Glutamatergic neuron (in vitro differentiated cells): ENCODE measurements at places on chromosomes 2 and 18.
A peak's percentile ranks its signal among the peaks of the same experiment; 100 is the strongest.

- peak within 1 kb of the TSS; percentile 93 for H3K4me3 ChIP-seq
- peaks cover 12% of the 10 kb centered on the region for H3K27me3 ChIP-seq
- no peak for DNase-seq
- peaks cover 5% of the 10 kb centered on the region for H3K4me1 ChIP-seq
- H3K36me3 ChIP-seq: no peaks in the 10 kb centered on the region
These were observed at the start of gene IL1RL2 for GRCh38 chr2:102186791-102187495. IL1RL2 (plus strand) TSS chr2:102187023; CDS start chr2:102187868, 845 bp downstream.

- no peaks in the 10 kb centered on the region for H3K4me1 ChIP-seq
- no peaks in the 10 kb centered on the region for H3K27me3 ChIP-seq
- no peaks in the 10 kb centered on the region for H3K36me3 ChIP-seq
These were observed 42.2 kb downstream of the THNSL2 start for GRCh38 chr2:88212251-88212790.

- H3K27ac ChIP-seq: no peak overlapping the region
- H3K36me3 ChIP-seq: no peaks in the 10 kb centered on the region
- H3K27me3 ChIP-seq: peaks cover 5% of the 10 kb centered on the region
These were observed 2.6 kb upstream of the THUMPD2 start for GRCh38 chr2:39781697-39782096.

- H3K4me1 ChIP-seq: no peaks in the 10 kb centered on the region
- no peaks in the 10 kb centered on the region for H3K27me3 ChIP-seq
- no peak overlapping the region for H3K27ac ChIP-seq
- DNase-seq: no peak
These were observed 716.4 kb upstream of the CHAC2 start for GRCh38 chr2:53051157-53051556.

DNA sequence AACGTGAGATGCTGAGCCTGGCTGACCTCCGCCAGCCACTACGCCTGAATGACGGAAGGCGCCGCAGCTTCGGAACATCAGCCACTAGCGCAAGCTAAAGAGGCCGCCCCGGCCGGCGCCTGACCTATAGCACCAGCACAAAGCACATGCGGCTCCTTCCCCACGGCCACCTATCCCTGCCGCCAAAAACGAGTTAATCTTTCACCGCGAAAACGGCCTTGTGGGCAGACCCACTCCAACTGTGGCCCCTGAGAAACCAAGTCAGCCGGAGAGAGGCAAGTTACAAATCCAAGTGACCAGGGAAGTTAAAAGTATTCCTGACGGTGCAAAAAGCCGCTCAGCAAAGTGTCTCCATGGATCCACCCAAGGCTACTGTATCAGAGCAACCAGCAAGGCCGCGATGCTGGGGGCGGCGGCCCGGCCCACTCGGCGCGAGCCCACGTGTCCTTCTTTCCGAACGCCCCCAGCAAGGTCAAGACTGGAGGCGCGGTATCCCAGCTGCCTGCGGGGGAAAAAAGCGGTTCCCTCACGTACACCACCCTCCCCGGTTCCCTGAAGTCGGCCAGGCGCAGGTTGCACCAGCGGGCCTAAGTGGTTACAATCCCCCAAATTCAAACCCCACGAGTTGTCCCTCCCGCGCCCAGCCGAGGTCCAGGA lies 575 bp downstream of the HSPD1 start:
- H3K4me3 ChIP-seq: peak overlapping the region; percentile 97
- H3K27ac ChIP-seq: peak overlapping the region; percentile 91
- peaks cover 4% of the 10 kb centered on the region for H3K27me3 ChIP-seq
- H3K4me1 ChIP-seq: peaks cover 17% of the 10 kb centered on the region

GRCh38 chr2:104040771-104041170 lies 813.1 kb upstream of the POU3F3 start:
- H3K27ac ChIP-seq: no peak overlapping the region
- no peak for DNase-seq
- no peak overlapping the region for H3K4me3 ChIP-seq
- no peaks in the 10 kb centered on the region for H3K27me3 ChIP-seq

GRCh38 chr18:49768051-49768391 lies 45.3 kb downstream of the ACAA2 start:
- peaks cover 14% of the 10 kb centered on the region for H3K27me3 ChIP-seq
- peak overlapping the region; percentile 48 for H3K27ac ChIP-seq
- H3K4me1 ChIP-seq: peaks cover 21% of the 10 kb centered on the region
- peak; percentile 64 for DNase-seq
- H3K4me3 ChIP-seq: peak overlapping the region; percentile 11
- no peaks in the 10 kb centered on the region for H3K36me3 ChIP-seq

- H3K4me3 ChIP-seq: no peak overlapping the region
- no peaks in the 10 kb centered on the region for H3K36me3 ChIP-seq
- H3K27ac ChIP-seq: no peak overlapping the region
- DNase-seq: no peak
These were observed 4.9 kb upstream of the ALLC start for GRCh38 chr2:3652896-3653625.

DNA sequence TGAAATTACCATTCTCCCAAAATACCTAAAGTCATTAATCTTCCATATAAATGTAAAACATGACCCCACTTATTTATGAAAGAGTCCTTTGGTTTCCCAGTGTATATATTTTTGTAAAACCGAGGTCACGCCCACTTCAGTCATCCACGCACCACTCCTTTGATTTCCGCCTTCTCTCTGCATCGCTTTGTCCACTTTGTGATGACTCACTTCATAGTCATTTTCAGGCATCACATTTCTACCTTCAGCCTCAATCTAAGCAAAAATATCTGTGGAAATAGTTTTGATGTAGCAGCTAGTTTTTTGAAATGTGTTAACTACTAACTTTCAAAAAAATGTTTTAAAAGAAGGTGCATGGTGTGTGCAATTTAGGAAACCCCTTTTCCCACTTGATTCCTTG lies 793.5 kb upstream of the SOX11 start:
- DNase-seq: no peak
- H3K4me3 ChIP-seq: no peak overlapping the region
- H3K27me3 ChIP-seq: no peaks in the 10 kb centered on the region
- H3K4me1 ChIP-seq: peaks cover 7% of the 10 kb centered on the region

GRCh38 chr2:121949271-121949670 lies 193.8 kb downstream of the TSN start:
- H3K27ac ChIP-seq: no peak overlapping the region
- H3K4me1 ChIP-seq: peaks cover 9% of the 10 kb centered on the region
- H3K4me3 ChIP-seq: no peak overlapping the region
- no peak for DNase-seq
- H3K27me3 ChIP-seq: no peaks in the 10 kb centered on the region
- peaks cover 11% of the 10 kb centered on the region for H3K36me3 ChIP-seq

DNA sequence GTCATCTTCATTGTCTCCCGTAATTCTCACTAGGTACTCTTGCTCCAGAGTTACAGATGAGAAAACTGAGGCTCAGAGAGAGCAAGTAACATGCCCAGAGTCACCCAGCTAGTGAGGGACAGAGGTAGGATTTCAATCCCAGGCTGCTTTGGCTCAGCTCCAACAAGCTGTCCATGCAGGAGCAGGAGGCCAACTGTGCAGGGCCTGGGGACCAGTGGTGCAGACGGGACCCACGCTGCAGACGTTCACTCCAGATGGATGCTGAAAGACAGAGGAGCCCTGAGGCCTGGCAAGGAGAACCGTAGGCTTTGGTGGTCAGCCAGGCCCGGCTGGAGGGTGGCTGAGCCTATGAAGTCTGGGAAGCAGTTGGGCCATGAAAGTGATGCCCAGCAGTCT lies 102.6 kb downstream of the MCFD2 start:
- H3K27me3 ChIP-seq: peaks cover 5% of the 10 kb centered on the region
- peaks cover 9% of the 10 kb centered on the region for H3K4me1 ChIP-seq
- H3K4me3 ChIP-seq: no peak overlapping the region
- no peak overlapping the region for H3K27ac ChIP-seq
- DNase-seq: peak; percentile 46
- no peaks in the 10 kb centered on the region for H3K36me3 ChIP-seq

DNA sequence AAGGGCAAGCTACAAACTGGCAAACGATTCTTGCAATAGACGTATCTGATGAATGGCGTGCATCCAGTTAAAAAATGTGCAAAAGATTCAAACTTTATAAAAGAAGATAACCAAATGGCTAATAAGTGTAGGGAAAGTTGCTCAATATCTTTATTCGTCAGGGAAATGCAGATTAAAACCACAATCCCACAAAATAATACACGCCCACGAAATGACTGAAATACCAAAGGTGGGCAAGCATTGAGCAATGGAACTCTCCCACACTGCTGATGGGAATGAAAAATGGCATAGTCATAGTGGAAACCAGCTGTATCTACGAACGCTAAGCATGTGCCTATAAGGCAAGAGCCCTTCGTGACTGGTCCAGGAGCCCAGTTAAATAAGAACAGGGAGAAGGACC lies 168.6 kb upstream of the SIX2 start:
- H3K4me3 ChIP-seq: no peak overlapping the region
- no peaks in the 10 kb centered on the region for H3K4me1 ChIP-seq
- H3K27me3 ChIP-seq: no peaks in the 10 kb centered on the region
- DNase-seq: no peak

DNA sequence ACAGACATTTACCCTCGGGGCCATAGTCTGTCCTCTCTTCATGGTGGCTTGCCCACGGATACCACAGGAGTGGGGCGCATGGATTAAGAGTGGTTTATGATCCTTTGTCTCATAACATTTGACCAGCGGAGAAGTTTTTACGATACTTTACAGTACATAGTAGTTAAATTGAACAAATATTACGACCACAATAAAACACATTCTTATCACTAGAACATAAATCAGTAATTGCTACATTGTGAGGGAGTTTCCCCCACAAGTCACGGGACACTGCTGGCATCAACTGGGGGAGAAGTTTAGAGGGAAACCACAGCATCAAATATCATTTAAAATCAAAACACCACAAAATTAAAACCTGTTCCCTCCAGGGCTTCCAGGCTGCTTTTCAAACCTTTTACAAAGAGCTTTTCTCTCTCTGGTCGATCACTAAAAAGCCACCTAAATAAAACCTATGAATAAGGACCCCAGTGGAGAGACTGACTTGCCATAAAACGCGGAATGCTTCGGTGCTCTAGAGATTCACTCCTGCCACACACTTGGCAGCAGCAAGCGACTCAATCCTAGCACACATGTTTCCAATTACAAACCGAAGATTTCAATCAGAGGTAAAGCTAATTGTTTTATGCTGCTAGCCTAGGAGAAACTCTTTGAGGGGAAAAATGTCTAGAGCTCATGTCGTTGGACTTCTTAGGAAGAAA lies 173.7 kb upstream of the HNRNPA3 start:
- DNase-seq: no peak
- no peak overlapping the region for H3K4me3 ChIP-seq
- peaks cover 1% of the 10 kb centered on the region for H3K27me3 ChIP-seq
- H3K4me1 ChIP-seq: no peaks in the 10 kb centered on the region

DNA sequence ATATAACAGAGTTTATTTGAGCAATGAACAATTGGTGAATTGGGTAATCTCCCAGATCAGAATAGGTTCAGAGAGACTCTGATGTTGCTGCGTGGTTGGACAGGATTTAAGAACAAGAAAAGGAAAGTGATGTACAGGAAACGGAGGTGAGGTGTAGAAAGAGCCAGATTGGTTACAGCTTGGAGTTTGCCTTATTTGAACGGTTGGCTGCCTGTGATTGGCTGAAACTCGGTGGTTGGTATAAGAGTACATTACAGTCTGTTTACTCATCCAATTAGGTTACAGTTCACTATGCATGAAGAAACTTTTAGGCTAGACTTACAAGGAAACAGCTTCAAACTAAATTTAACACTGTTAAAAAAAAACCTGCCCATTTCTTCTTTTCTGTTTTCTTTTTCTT lies 68.0 kb upstream of the CABLES1 start:
- H3K36me3 ChIP-seq: peaks cover 5% of the 10 kb centered on the region
- H3K4me3 ChIP-seq: no peak overlapping the region
- peaks cover 9% of the 10 kb centered on the region for H3K27me3 ChIP-seq
- DNase-seq: no peak
- no peak overlapping the region for H3K27ac ChIP-seq

DNA sequence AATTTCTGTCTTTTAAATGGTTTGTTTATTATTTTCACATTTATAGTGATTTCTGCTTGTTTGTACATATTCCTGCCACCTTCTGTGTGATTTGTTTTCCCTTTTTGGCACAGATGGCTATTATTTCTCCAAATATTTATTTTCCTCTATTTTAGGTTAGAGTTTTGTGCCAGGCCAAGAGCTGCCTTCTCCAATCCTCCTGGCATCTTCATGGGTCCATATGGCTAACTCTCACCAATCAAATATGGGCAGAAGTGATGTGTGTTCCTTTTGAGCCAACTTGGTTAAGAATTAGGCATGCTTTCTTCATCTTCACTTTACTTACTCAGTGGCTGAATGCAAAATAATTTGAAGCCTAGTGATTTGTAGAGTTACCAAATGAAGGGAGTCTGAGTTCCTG lies 697.1 kb upstream of the CELF4 start:
- H3K4me1 ChIP-seq: no peaks in the 10 kb centered on the region
- DNase-seq: no peak
- H3K27me3 ChIP-seq: no peaks in the 10 kb centered on the region
- H3K36me3 ChIP-seq: no peaks in the 10 kb centered on the region

- H3K4me1 ChIP-seq: no peaks in the 10 kb centered on the region
- DNase-seq: no peak
- no peak overlapping the region for H3K4me3 ChIP-seq
- H3K27ac ChIP-seq: no peak overlapping the region
- no peaks in the 10 kb centered on the region for H3K27me3 ChIP-seq
These were observed 442.8 kb upstream of the SYT4 start for GRCh38 chr18:43720041-43720440.

GRCh38 chr2:116487336-116487735 lies 1327.2 kb upstream of the DDX18 start:
- H3K4me1 ChIP-seq: no peaks in the 10 kb centered on the region
- H3K27me3 ChIP-seq: no peaks in the 10 kb centered on the region
- DNase-seq: no peak
- no peak overlapping the region for H3K27ac ChIP-seq
- peaks cover 15% of the 10 kb centered on the region for H3K36me3 ChIP-seq
- H3K4me3 ChIP-seq: no peak overlapping the region

- H3K27me3 ChIP-seq: peaks cover 2% of the 10 kb centered on the region
- no peaks in the 10 kb centered on the region for H3K36me3 ChIP-seq
- no peak overlapping the region for H3K4me3 ChIP-seq
- H3K27ac ChIP-seq: no peak overlapping the region
- DNase-seq: no peak
- peaks cover 2% of the 10 kb centered on the region for H3K4me1 ChIP-seq
These were observed 155.6 kb downstream of the TSN start for GRCh38 chr2:121911036-121911435.
